ENCODE measurements at places on chromosomes 16 and 17.

DNA sequence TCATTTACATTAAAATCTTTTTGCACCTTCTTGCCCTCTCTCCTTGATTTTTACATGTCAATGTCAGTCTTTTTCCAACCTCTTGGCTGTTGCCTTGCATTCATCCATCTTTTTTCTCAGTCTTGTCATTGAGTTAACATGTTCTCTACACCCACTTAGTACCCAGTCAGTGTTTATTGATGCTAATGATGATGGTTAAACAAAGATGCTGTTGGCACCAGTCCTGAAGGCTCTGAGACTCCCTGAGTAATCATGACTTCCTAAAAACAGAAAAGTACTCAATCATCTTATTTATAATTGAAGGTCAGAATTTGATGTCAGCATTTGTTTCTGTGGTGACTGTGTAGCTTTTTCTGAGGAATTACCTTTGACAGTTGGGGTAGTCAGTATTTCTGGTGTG lies 104.5 kb downstream of the NLK start:
- no peak for DNase-seq

DNA sequence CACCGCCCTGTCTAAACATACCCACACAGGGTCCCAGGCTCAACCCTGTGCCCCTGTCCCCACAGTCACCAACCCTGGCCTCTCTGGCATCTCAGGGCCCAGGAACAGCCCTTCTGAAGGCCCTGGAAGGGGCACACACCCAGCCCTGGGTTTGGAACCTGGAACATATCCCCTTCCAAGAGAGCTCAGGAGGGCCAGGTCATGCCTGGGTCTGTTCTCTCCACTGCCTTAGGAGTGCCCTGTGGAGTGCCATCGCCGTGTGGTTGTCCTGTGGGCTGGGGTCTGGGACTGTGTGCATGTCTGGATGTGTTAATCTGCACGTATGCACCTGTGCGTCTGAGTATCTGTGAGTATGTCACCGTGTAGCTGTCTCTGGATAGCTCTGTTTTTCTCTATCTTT lies 45.2 kb upstream of the ACSM2B start:
- DNase-seq, result no peak

GRCh38 chr16:14489460-14489859 lies 140.6 kb downstream of the PARN start:
- no peak for DNase-seq

- DNase-seq, result no peak
These were observed 609.4 kb upstream of the SOX9 start for GRCh38 chr17:71511266-71511995.

GRCh38 chr17:21389394-21389793 lies 13.2 kb downstream of the KCNJ12 start:
- DNase-seq, result no peak

DNA sequence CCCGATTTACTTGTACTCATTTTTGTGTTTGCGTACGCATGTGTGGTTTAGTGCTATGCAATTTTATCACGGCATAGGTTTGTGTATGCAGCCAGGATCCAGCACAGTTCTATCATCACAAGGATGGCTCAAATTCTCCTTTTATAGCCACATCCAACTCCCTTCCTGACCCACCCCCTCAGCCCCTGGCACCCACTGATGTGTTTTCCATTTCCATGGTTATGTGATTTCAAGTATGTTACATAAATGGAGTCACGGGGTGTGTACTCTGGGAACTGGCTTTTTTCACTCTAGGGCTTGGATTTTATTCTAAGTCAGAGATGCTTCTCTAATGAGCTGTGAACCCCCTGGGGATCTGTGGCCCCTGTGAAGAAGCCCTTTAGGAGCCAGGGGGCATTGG lies 16.8 kb downstream of the IL4R start:
- peak; percentile 50 for DNase-seq

- no peak for DNase-seq
These were observed 6.8 kb downstream of the CACNG4 start for GRCh38 chr17:66971264-66971663.

- no peak for DNase-seq
These were observed 263.5 kb downstream of the ENGASE start for GRCh38 chr17:79338152-79338551.

DNA sequence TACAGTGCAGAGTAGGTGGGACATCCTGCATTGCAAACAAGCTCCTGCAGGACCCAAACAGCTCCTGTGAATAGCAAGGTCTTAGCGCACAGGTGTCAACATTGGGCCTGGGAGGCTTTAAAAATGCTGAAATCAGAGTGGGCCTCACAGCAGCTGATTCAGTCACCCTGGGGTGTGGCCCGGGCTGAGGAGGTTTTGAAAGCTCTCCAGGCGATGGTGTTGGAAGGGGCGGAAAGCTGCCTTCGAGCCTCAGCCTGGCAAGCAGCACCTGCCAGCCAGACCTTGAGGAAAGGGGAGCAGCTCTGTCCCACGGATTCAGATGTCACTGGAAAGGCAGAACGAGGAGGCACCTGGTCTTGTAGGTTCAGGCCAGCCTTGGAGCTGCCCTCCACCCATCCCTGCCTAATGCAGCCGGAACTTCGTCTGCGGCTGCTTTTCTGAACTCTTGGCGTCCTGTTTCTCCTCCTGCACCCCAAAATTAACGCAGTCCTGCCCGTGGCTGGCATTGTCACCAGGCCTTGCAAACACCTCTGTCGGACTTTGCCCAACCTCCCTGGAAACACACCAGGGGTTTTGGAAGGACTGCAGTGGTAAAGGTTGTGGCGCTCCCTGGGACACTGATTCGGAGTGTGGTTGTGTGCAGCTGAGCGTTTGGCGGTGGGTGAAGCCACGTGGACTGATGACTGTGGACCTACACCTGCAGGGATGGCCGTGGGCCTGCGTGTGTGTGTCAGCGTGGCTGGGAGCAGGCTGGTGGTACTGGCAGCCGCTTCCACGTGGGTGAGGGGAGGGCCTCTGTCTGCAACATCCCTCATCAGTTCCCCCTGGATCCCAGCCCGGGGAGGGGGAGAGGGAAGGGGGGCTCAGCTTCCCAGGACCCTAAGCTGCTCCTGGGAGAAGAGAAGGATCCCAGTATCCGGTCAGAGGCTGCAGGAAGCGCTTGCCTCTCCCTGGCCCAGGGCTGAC lies 3.4 kb downstream of the NECAB2 start:
- DNase-seq, result no peak

- DNase-seq, result peak; percentile 96
These were observed 4.4 kb downstream of the FMNL1 start for GRCh38 chr17:45225964-45226530.

GRCh38 chr17:17164676-17165075 lies 41.5 kb downstream of the PLD6 start:
- DNase-seq, result no peak

DNA sequence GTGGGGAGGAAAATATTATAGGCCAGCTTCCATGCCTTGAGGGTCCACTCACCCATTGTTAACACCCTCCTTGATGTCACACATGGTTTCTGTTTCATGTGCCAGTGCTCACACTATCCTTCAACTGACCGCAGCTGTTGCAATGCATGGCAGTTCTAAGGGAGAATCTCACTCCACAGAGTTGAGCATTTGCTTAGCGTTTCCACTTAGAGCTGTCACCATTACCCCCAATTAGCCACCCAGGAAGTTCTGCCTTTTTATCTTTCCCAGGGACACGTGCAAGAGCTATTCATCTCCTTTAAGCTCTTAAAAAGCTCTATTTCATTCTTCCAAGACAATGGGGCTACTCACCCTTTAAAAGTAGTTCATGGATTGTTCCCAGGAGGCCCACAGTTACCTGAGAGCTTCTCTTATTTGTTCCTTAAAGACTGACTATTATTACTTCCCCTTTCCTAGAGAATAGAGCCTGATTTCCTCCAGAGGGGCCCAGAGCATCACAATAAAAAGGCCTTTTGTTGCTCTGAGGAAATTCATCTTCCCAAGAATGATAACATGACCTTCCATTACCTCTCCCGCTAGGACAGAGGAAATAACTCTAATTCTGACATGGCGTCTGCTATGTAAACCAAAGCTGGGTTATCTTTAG lies 126.8 kb downstream of the CACNG3 start:
- DNase-seq, result no peak

DNA sequence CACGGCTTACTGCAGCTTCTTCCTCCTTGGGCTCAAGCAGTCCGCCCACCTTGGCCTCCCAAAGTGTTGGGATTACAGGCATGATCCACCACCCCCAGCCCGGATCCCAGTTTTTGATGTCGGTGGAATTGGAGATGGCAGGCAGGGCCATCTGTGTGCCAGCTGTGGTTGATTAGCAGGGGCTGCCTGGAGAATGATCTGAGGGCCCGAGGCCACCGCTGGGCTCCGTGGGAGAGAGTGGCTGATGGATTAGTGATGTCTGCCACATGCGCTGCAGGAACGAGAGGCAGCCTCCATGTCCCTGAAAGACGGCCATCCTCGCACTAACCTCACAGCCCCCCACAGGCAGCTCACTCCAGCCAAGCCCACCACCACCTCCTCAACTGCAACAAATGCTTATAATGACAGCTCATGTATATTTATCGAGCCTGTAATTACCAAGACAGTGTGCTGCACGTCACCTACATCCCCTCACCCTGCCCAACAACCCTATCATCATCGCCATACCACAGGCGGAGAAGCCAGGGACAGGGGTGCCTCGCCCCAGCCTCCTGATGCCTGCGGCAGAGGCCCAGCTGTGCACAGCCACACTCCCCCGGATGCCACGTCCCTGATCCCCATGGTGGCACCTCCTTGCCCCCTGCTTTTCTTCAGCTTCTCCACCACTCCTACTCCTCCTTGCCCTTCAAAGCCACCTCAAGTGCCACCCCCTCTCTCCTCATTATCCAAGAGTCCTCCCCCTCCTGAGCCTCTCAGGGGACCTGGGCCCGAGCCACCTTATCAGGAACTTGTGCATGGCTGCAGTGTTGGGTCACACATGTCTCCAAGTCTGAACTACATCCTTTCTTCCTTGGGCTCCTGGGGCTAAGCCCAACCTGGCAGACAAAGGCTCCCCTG lies 33.2 kb downstream of the ACTG1 start:
- no peak for DNase-seq

GRCh38 chr17:49452201-49452600 lies 37.5 kb upstream of the PHB1 start:
- DNase-seq, result no peak

DNA sequence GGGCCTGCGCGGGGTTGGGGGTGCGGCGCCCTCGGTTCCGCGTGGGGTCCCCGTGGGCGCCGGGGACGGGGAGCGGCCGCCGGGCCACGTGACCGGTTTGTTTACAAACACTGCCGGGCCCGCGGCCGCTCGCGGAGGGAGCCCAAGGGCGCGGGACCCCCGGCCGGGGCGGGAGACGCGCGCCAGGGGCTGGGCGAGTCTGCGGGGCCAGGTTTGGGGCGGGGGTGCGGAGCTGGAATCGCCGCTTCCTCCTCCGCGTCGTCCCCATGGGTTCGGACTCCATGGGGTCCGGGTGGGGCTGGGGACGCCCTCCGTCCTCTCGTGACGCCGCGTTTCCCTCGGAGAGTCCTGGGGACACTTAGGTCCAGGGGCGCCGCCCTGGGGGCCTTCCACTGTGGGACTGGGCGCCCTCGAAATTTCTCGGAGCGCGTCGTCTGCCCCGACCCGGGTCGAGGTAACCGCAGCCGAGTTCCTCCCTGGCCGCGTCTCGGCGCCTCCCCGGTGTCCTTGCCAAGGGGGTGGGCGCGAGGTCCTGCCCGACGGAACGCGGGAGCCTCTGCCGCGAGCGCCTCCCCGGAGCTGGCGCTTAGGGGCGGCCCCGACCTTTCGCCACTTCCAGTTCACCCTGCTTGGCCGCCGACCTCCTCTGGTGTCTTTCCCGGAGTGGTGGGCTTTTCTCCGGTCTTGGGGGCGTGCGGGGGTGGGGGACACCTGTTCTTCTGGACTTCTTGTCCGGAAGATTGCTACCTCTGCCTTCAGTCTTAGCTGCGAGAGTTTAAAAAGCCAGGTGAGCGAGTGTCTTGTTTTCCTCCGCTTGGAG lies 684 bp downstream of the YPEL2 start:
- DNase-seq, result peak; percentile 51

DNA sequence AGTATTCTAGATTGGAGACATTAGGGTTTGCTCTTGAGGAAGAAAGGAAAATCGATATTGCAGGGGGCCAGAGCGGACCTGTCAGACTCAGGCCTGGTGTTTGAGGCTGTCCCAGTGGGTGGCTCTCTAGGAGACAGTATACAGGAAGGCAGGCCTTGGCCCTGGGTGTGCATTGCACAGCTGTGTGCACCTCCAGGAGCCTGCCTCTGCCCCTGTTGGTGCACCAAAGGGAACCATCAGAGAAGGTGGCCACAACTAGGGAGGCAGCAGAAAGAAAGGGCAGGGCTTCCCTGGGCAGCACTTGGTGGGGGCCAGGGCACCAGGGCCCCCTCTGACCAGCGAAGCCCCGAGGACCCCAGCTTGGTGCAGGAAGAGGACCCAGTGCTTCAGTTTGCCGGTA lies 188.0 kb downstream of the NTN1 start:
- no peak for DNase-seq

- DNase-seq, result no peak
These were observed 8.9 kb upstream of the NAGPA start for GRCh38 chr16:5042574-5043171.

- no peak for DNase-seq
These were observed at the start of gene CCDC102A for GRCh38 chr16:57536306-57537193. Gene CCDC102A, minus strand, starts transcription at chr16:57536571. Its CDS starts 7,394 bp downstream, at chr16:57529177.

DNA sequence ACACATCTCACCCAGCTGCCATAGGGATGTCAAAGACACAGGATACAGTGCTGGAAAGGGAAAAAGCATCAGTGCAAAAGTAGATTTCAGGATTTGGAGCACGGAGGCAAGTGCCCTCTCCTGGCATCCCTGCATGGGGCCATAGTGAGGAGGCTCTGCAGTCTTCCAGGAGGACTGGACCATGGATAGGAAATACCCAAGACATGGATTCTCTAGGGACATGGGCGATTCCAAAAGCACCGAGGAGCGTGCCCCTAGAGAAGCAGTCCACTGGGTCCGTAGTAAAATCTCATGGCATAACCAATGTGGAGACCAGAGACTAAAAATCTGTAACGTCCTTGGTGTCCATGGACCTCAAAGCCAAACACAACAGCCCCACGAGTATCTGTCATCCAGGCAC lies 818.2 kb downstream of the KCNJ18 start:
- DNase-seq, result no peak

GRCh38 chr16:667113-667779 lies 686 bp upstream of the RHOT2 start:
- no peak for DNase-seq

DNA sequence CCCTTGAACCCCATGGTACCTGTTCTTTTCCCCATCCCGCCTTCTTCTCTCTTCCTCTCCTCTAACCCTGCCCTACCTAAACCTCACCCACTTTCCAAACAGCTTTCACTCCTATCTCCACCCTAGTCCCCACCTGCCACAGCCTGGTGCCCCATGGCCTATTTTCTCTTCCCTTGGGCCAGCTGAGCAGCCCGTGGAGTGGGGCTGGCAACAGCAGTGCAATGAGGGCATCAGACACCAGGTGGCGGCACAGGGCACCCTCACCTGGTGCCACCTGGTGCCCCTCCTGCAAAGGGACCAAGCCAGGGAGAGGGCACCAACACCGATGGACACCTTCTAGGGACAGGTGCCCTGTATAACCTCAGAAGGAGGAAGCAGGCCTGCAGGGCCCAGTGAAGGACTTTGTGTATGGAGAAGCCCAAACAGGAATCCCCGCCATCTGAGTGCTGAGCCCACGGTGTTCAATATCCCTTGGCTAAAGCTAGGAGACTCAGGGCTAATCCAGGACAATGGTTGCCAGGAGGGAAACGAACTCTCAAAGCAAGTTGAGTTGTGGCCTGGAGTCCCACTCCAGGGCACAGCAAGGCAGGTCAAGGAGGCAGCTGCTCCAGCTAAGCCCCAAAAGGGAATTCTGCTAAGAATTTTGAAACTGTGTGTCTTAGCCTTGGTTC lies 4.0 kb upstream of the ABCC3 start:
- no peak for DNase-seq

- DNase-seq, result peak; percentile 46
These were observed 422.9 kb downstream of the WWOX start for GRCh38 chr16:78522327-78522726.

GRCh38 chr16:11711662-11712061 lies 31.0 kb downstream of the TXNDC11 start:
- DNase-seq, result no peak

All from inflammatory macrophage treated with lipopolysaccharide for 4 hours (primary cell).